Activated CD8-positive, alpha-beta memory T cell treated with anti-CD3 and anti-CD28 coated beads for 4 hours (primary cell): ENCODE measurements at places on chromosomes 2 and 18.

DNA sequence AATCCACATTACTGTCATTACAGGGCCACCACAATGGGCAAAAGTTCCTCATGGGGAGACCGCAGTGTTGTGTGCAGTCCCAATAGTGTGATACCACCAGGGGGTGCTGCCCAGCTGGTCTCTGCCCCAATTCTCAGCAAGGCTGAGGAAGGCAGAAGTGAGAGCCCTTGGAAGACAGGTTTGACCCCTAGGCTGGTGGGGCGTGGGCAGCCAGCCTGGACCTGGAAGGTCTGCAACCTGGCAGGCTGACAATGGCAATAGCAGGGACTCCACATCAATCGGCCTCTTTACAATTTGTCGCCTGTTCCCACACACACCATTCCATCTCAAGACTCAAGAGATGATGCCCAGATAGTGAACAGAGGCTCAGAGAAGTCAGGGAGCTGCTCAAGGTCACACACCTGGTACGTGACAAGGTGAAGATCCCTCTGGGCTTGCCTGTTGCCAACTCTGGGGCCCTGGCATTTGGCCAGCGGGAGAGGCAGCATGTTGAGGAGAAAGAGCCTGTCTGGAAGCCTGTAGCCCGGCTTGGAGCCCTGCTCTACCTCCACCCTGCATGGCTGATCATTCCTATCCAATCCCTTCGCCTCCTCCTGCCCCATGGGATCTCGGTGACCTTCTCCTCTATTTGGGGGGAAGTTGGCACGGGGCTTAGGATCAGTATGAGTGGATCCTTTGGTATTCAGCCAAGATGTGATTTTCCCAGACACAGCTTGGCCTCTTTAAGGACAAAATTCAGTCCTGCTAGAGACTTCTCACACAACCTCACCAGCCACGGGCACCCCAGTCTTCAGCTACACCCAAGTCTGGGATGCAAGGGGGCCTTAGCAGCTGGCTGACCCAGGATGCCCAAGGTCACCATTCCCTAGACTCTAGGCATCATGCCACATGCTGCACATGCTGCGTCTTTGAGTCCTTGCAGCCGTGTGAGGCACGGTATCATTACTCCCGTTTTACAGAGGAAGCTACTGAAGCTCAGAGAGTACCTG, 2.9 kb upstream of the ATOH8 start:
- DNase-seq = peak; percentile 20

DNA sequence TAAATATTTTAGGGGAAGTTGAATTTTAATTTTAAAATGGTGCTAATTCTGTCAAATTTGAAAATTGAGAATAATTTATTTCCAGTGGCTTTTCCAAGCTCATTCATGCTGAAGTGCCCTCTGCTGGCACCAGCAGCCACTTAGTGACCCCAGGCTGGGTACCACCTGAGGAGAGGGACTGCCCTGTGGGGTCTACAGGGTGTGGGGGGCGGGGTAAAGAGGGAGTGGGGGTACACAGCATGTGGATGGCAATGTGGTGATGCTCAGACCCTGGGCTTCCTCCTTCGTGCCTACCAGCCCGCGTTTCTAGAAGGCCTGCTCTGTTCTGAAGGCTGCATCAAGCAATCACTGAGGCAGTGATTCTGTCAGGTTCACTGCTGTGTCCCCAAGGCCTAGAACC, 45.1 kb upstream of the SCLY start:
- no peak for DNase-seq

DNA sequence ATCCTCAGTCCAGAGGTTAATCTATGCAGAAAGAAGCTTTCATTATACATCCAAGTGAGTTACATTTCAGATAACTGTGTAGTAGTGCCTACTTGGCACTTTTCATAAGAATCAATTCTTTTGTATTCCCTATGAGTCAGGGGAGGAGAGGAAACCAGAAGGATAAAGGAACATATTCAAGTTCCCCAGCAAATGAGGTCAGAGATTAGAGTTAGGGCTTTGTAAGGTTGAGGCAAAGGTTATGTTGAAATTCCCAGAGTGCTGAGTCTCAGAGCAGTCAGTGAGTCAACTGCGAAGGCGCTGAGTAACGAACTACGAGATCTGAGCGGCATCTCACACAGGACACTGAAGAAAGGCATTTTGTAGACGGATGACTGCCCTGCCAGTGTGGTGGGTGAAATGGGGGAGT, 25.1 kb upstream of the ME2 start:
- no peak for DNase-seq

DNA sequence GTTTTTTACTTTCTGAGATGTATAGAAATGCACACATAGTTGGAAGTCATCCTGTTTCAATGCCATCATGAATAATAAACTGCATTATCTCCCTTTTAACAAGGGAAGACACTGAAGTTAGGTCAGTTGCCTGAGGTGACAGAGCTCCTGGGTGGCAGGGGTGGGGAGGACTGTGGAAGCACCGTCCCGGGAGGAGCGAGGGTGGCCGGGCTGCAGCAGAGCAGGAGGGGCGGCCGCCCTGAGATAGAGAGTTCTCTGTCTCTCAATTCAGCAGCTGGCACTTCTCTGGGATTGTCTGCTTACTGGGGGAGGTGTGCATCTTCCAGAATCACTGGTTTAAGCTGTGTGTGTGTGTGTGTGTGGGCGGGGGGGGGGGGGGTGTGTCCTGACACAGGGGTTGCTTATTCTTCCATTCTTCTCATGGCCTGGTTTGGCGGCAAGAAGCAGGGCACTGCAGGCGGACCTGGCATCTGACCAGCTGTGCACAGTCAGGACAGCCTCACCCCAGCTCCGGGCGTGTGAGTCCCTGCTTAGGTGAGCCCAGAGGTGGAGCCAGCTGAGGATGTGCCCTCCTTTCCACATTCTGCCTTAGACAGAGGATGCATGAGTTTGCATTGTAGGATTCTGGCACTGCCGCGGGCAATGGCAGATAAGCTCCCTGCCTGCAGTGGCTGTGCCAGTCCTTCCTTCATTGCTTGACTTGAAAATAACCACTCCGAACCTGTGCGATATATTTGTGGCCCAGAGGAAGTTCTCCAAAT, 40.4 kb downstream of the VWA3B start:
- no peak for DNase-seq

DNA sequence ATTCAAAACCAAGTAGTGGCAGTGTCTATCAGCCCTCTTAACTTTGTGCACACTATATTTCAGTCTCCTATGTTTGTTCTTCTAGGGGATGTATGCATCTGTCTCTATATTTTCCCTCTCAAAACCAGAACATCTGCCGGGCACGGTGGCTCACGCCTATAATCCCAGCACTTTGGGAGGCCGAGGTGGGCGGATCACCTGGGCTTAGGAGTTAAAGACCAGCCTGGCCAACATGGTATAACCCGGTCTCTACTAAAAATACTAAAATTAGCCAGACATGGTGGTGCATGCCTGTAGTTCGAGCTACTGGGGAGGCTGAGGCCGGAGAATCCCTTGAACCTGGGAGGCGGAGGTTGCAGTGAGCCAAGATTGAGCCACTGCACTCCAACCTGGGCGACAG, 9.9 kb upstream of the GAREM2 start:
- DNase-seq = no peak

- DNase-seq = no peak
These were observed 54.4 kb downstream of the CWC22 start for GRCh38 chr2:179952658-179953057.

- no peak for DNase-seq
These were observed 15.5 kb upstream of the ITGA4 start for GRCh38 chr2:181441670-181442069.

DNA sequence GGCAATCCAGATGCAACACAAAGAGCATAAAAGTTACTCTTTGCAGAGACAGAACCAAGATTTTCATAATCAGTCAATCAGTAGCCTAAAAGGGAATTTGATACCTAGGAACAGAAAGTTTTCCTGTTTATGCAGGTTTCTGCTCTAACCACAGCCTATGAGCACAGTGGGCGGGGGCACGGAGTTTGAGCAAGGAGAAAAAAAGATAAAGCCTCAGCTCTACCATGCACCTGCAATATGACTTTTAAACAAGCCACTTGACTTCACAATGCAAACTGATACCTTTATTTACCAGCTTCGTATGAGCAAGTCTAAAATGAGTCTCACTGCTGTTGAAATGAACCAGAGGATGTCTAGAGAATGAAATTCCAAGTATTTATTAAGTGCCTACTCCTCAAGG, 5.6 kb upstream of the LRATD1 start:
- DNase-seq = no peak

DNA sequence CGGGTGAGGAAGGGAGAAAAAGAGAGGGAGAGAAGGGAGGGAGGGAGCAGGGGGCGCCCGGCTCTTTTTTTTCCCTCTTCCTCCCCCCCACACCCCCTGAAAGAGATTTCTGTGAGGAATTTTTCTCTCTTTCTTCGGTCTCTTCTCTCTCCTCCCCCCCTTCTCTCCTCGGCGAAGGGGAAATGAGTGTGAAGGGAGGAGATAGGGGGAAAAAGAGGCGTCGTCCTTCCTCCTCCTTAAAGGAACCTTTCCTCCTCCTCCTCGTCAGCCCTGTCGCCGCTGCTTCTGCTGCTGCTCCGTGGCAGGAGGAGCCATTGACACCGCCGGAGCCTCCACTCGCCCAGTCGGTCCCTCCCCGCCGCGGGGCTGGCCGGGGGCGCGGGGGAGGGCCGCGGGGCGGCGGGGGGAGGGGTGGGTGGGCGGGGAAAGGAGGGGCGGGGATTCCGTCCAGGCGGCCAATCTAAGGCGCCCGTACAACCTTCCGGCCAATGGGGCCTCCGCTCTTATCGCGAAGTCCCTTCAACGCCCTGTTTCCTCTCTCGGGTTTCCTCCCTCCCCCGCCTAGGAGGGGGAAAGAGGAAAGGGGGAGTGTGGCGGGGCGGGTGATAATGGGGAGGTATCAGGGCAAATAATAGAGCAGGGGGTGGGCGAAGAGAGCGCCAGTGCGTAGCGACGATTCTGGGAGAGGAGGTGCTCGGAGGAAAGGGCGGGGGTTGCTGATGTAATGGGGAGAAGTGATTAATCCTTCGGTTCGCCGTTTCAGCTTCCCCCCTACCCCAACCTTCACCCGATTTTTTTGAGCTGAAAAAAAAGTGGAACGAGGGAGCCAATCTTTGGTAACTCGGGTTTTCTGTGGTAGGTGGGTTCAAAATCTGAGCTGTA, at the start of gene FBXO11:
Gene FBXO11 (minus strand): TSS at position 342 of the 882 bp plus-strand sequence. CDS start 778 bp downstream, outside the sequence.
- peak; percentile 96 for DNase-seq

- DNase-seq = no peak
These were observed 857 bp downstream of the DYM start for GRCh38 chr18:49459404-49460171.

DNA sequence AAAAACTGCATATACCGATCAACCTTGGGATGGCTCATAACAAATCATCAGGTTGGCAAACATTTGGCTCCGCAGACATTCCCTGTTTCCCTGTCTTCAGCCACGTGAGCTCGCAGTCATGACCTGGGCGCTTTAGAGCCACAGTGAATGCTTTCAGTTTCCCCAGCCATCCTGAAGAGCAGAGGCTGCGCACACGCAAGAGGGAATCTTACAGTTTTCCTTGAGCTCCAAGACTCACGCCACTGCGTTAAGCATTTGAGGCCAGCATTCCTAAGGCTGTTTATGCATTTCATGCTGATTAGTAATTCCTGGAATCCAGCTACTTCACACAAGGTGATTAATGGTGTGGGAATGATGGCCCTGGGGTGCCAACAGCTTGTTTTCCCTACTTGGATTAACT, 95.1 kb downstream of the MTCL1 start:
- DNase-seq = no peak

DNA sequence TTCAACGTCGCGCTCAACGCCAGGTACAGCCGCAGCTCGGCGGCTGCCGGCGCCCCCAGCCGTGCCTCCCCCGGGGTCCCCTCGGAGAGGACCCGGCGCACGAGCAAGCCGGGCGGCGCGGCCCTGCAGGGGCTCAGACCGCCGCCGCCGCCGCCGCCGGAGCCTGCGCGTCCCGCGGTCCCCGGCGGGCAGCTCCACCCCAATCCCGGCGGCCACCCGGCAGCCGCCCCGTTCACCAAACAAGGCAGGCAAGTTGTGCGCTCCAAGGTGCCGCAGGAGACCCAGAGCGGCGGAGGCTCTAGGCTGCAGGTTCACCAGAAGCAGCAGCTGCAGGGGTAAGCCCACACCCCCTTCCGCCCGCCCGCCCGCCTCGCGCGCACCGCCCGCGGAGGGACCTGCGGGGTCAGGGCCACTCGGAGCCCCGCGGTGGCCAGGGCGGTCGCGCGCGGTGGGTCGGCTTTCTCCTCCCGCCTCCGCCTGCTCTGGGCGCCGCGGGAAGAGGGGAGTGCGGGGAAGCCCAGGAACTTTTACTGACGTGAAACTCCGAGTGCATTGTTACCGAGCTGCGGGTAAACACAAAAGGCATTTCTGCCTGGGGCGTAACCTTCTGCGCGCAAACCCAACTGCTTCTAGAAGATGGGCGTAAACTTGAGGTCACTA, 861 bp downstream of the LTBP1 start:
- DNase-seq = no peak

- no peak for DNase-seq
These were observed 22.6 kb downstream of the PLEK start for GRCh38 chr2:68387408-68388350.

- no peak for DNase-seq
These were observed 24.5 kb downstream of the ROCK2 start for GRCh38 chr2:11319939-11320338.
